GM20000 (cell line): ENCODE measurements at places on chromosomes 1 and 21.

DNA sequence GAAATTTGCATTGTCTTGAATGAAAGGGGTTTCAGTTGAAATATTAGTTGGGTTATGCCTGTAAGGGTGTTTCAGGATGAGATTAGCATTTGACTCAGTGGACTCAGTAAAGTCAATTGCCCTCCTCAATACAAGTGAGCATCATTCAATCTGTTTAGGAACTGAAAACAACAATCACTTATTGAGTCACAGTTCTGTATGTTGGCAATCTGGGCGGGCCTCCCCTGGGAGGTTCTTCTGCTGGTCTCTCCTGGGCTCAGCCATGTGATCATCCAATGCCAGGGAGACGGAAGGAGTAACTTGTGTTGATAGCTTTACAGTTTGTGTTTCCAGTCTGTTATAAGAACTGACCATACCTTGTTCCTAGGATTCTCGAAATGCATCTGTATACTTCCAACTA is 262.9 kb upstream of the RUNX1 start:
- no peak for DNase-seq

DNA sequence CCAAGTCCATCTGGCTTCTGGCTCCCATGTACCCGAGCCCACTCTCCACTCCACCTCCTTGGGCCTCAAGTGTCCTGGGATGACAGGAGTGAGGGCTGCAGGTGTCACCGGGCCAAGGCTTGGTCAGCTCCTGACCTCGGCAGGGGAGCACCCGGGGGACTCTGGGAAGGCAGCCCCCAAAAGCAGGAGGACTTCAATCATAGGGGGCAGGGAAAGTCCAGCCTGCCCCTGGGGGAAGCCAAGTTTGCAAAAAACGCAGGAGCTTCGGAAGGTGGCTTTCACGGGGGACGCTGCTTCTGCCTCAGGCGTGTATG is 56.8 kb downstream of the KCNAB2 start:
- DNase-seq: no peak

DNA sequence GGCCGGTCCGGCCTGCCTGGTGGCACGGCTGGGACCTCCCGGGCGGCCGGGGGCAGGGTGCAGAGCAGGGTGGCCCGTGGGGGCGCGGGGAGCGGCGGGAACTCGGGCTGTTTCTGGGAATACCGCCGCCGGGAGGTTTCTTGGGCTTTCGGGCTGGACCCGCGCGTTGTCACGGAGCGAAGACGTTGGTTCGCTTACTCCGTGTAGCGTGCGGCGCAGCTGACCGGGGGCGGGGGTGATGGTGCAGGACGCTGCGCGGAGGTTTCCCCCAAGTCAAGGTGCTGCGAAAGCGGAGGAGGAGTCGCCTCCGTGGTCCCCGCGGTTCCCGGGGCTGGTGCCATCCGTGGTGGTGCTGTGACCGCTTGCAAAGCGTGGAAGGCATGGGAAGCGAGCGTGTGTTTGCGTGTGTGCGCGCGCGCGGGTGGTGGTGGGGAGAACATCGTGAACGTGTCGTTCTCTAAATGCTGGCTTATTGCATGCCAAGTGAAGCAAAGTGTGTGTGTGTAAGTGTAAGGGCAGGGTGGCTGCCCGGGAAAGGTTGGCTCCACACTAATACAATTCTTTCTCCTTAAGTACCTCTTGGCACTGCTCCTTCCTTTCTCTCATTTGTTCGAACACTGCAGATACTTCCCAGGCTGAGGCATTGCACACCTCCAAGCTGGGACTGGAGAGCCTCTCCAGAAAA is 1.1 kb downstream of the RYR2 start:
- DNase-seq: peak; percentile 29

DNA sequence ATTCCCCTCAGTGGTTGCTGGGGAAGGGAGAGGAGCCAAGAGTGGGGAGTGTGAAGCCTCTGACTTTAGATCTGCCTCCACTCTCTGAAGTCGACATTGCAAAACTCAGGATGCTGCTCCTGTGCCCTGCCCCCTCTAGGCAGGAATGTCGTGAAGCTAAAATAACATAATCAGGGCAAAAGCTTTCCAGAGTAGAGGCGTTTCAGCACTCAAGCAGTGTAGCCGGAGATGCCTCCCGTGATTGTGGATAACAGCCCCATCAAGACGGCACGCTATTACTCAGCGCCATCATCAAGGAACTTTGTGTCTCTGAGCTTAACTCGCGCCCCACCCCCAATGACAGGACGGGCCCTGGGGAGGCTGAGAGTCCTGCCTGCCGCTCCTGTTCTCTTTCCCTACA is 60.0 kb downstream of the FBXO2 start:
- no peak for DNase-seq

DNA sequence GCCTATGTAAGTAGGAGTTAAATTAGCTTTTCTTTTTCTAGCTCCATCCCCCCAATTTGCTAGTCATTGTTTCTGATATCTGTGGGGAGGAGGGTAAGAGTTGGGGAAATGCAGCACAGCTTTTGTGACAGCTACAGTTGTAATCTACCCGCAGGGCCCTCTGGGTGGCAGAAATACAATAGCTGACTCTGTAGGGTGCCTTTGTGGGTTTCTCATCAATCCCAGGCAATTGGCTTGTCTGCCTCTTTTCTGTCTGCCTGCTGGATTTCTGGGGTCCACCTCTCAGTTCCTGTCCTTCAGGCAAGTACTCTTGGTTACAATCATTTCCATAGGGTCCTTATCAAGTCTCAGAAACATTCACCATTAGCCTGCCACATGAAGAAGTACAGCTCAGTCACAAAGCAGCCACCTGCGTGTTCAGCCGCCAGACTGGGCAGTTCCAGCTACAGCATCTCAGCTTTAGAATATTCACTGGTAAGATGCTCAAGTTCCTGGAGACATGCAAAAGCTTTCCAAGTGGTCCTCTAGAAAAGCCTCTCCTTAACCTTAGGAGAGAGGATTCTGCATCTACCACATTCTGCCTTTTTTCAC is 19.2 kb upstream of the SLC44A5 start:
- no peak for DNase-seq

DNA sequence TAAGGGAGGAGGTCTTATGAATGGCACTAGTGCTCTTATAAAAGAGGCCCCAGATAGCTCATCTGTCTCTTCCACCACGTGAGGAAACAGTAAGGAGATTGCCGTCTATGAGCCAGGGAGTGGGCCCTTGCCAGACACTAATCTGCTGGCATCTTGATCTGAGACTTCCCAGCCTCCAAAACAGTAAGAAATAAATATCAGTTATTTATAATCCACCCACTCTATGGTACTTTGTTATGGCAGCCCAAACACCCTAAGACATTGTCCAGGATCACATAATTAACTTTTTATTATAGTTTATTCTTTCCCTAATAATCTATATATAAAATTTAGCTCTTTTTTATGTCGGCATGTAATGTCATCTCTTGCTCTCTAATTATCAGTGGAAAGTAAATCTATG is 144.0 kb upstream of the IRF2BP2 start:
- DNase-seq: no peak

- no peak for DNase-seq
Measured at GRCh38 chr1:243705585-243705984, 144.5 kb downstream of the AKT3 start.

- peak; percentile 70 for DNase-seq
Measured at GRCh38 chr1:87202922-87203655, 125.6 kb upstream of the LMO4 start.

DNA sequence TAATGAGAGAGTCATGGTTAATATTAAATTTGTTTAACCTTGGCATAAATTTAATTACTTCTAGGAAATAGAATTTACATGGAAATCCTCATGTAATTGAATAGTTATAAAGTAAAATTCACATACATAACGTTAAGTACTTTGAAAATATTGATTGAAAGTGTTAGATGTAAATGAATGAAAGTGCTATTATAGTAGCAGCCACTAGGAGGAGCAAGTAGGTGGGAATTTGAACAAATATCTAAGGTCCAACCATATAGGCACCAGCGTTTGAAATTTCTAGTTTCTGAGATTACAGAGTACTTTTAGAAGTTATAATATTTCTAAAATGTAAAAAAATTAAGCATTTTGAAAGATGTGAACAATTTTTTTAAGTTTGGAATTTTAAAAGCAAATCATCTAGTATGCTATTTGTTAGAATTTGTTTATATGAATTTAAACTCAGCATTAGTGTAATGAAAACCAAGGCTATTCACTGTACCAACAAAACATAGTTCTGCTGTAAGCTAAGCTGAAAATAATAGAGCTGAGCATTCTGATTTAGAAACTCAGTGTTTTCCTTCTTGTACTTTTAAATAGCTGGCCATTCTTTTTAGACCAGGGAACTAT is 3.3 kb downstream of the B3GALT2 start:
- DNase-seq: peak; percentile 5
